ENCODE measurements at places on chromosomes 5 and 9.

DNA sequence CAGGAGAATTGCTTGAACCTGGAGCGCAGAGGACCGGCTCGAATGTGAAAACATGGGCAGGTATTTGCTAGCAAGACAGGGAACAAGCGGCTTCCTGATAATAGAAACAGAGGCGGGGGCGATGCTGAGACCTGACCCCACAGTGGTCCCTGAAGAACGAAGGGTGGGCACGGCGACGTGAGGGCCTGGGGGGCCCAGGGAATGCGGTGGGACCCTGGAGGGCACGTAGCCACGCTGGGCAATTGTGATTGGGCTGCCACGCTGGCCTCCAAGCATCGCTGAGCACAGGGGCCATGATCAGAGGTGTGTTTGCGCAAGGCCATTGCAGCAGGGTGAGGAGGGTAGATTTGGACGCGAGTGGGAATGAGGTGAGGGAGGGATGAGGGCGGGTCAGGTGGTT, 30.7 kb downstream of the MED10 start:
- DNase-seq, result no peak

DNA sequence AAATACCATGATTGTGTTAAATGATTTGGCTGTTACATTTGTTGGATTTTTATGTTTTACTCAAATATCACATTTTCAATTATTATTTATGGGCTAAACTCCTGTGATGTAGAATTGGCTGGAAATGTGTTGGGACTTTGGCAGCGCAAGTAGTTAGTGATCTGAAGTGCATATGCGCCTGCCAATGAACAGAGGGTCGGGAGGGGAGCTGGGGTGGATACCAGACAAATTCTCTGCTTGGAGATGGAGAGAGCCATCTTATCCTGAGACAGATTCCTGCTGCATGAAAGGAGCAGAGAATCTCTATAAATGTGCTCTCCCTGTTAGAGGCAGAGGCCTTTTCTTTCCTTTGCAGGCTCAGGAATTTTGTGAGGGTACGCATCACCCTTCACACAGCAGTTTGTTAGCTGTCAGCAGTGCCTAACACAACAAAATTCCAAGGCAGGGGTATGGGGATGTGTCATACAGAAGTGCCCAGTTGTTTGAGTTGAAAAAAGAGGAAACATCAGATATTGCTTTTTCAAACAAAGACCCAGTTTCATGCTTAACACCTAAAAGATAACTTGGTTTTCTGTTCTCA, 489.1 kb downstream of the CSNK1G3 start:
- no peak for DNase-seq

GRCh38 chr5:114361724-114362196, at the start of gene KCNN2:
KCNN2 (plus strand) TSS chr5:114362070; CDS start chr5:114362140, 70 bp downstream.
- DNase-seq, result no peak

DNA sequence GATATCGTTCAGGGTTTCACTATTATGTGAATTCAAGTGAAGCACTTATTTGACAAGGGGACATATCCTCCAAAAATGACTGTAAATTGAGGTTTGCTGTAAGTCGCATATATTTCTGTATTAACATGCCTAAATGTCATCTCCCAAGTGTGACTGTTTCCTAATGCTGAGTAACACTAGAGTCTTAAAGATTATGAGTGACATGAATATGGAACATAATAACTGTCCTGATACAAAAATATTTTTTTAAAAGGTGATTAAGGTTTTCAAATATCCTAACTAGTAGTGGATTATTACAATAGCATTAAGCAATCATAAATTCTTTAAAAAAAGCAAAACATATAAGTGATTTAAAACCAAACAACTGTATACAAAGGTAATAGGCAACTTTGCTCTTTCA, 3.6 kb downstream of the NFIB start:
- no peak for DNase-seq

- DNase-seq, result no peak
Observed at GRCh38 chr5:35336230-35336629, 105.9 kb upstream of the PRLR start.

- DNase-seq, result no peak
Observed at GRCh38 chr5:91123901-91124300, 259.2 kb downstream of the ARRDC3 start.

DNA sequence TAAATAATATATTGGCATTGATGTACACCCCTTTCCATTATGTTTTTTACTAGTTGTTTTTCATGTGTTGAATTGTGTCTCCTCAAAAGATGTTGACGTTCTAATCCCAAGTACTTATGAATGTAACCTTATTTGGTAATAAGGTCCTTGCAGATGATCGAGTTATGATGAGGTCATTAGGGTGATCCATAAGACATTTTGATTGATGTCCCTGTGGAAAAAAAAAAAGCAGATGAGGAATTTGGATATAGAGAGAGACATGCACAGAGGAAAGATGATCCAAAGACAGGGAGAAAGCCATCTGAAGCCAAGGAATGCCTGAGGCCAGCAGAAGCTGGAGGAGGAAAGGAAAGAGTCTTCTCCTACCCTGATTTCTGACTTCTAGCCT, 632.7 kb downstream of the TLR4 start:
- DNase-seq, result no peak

DNA sequence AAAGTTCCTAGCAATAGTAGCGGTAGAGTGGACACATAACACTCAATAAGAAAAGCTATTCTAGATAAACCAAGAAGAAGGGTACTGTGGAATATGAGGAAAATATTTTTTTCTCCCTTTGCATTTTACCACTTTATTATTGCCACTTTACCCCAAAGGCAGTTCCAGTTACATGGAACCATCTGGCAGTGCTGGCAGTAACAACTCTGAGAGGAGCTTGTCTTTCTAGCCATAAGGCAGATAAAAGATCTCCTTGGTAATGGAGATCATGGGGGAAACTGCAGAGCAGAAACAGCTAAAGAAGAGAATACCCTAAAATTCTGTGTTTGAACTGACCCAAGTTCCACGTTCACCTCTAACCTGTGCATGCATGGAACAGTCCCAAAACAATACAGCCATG, 38.5 kb downstream of the UBTD2 start:
- no peak for DNase-seq

DNA sequence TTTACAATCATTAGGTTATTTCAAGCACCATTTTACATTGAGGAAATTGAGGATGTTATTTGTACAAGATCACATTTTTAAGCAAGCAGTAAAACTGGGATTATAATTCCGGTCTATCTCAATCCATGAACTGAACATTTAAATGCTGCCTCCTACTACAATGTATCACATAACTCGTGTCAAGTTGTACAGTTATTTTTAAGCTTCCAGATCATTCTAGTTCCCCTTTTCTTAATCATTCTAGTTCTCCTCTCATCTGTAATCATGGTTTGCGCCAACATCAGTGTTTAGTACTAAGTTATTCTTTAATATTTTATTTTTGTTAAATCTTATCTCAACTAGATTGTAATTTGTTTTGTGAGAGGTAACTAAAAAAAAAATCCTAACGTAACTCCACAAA, 2.4 kb upstream of the UHRF2 start:
- DNase-seq, result no peak

- no peak for DNase-seq
Observed at GRCh38 chr9:135169709-135170226, 82.3 kb downstream of the OLFM1 start.

DNA sequence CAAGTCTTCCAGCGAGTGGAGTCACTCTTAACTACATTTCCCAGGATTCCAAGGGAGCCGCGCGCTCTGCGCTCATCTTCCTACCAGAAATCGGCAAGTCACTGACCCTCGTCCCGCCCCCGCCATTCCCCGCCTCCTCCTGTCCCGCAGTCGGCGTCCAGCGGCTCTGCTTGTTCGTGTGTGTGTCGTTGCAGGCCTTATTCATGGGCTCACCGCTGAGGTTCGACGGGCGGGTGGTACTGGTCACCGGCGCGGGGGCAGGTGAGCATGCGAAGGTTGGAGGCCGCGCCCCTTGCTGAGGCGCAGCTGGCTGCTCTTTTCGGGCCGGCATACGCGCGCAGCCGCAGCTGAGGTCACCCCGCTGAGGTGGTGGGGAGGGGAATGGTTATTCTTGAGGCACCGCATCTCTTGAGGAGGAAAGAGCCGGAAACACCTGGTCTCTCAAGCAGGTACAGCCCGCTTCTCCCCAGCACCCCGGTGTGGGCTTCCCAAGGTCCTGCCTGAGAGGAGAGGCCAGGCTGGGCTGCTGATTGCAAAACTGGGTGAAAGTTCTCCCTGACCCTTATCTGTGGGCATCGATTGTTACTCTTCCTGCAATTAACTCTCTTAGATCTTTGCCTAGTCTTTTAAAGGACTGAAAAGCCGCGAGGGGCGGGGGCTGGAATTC, at the start of gene HSD17B4:
TSS of gene HSD17B4 (plus strand) at position 125 of the 667 bp plus-strand sequence. CDS start at position 204, 79 bp downstream.
- DNase-seq, result peak; percentile 76

GRCh38 chr9:23850690-23851629, 24.9 kb upstream of the ELAVL2 start:
- no peak for DNase-seq
